ENCODE measurements at places on chromosomes 11 and 22.

GRCh38 chr11:35598254-35599125 is 19.8 kb upstream of the FJX1 start:
- no peak for DNase-seq

- DNase-seq: no peak
Observed at GRCh38 chr11:75705541-75705940, 12.1 kb upstream of the MOGAT2 start.

GRCh38 chr22:45602824-45603595 is 68.6 kb upstream of the ATXN10 start:
- DNase-seq: no peak

DNA sequence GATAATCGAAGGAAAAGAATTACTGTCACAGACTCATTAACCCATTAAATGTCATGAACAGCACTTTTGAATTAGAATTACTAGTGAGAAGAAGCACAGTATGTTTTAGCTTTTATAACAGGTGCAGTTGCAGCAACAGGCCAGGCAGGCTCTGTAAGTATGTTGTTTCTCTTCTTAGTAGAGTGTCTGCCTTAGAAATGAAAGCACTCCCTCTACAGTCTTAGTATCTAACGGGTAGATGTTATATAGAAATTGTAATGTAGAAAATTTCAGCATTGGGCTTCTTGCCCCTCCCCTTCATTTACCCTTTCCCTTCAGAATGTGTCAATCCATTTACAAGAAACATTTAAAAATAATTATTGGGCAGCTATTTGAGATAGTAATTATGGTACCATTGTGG is 87.4 kb downstream of the HIPK3 start:
- DNase-seq: no peak

DNA sequence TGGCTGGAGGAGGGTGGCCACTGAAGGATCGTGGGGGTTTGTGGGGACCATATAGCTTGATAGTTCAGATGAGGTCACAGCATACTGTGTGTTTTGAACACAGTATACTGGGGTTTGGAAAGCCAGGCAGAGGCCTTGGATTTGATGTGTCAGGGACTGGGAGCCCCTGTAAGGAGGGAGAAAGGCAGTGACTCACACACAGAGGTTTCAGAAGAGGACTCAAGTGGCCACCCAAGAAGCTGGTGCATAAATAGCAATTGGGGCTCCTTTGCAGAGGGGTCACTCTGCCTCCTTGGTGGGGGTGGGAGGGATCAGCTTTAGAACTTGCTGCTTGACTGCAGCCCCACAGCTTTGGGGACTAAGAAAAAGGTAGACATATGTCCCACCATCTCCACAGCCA is 39.3 kb downstream of the SLC5A1 start:
- no peak for DNase-seq

GRCh38 chr22:44026066-44026629 is 2.0 kb downstream of the PARVB start:
- DNase-seq: no peak

- no peak for DNase-seq
Observed at GRCh38 chr11:119700536-119701346, 28.3 kb downstream of the NECTIN1 start.

GRCh38 chr11:2523821-2524391 is 79.1 kb downstream of the KCNQ1 start:
- no peak for DNase-seq

- DNase-seq: no peak
Observed at GRCh38 chr11:106286881-106287504, 209.5 kb downstream of the AASDHPPT start.

DNA sequence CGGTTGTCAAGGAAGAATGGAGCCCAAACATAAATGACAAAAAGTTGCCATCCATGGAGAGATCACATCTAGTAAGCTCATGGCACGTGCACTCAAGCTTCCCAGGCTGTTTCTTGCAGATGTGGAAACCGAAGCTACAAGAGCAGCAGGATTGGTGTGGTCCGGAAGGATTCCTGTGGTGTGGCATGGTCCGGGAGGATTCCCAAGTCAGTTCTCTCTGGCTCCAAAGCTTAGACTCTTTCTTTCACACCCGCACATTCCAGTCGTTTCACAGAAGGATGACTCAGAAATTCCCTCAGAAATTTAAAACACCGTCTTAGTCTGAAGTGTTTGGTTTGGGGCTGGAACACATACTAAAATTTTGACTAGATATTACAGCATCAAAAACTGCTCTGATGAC is 78.0 kb upstream of the DRD2 start:
- no peak for DNase-seq

GRCh38 chr11:34266090-34266912 is 91.5 kb downstream of the ABTB2 start:
- DNase-seq: no peak

DNA sequence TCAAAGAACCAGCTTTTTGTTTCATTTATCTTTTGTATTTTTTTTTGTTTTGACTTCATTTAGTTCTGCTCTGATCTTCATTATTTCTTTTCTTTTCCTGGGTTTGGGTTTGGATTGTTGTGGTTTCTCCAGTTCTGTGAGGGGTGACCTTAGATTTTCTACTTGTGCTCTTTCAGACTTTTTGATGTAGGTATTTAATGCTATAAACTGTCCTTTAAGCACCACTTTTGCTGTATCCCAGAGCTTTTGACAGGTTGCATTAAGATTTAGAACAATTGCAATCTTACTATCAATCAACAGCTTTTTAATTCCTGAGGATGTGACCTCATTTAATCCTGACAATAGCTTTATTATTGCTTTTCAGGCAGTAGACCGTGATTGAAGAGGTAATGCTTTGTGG is 94.3 kb downstream of the ZNF280B start:
- no peak for DNase-seq

- DNase-seq: no peak
Observed at GRCh38 chr11:9075556-9075955, 15.8 kb downstream of the SCUBE2 start.

DNA sequence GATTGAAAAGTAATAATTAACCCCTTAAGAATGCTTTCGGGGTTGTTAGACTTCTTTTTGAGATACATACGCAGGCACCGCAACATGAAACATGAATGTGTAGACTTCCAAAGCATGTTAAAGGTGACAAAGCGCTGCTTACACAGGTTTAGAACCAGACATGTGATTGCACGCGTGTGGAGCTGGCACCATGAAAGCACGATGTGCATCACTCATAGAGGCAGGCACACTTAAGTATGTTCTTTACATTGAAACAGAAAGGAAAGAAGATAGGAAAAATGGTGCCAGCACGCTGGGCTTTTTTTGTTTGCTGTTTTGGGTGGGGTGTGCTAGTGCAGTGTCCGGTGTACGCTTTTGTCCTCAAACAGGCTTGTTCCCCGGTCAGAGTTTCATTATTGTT is 83.6 kb upstream of the PPARA start:
- DNase-seq: no peak

DNA sequence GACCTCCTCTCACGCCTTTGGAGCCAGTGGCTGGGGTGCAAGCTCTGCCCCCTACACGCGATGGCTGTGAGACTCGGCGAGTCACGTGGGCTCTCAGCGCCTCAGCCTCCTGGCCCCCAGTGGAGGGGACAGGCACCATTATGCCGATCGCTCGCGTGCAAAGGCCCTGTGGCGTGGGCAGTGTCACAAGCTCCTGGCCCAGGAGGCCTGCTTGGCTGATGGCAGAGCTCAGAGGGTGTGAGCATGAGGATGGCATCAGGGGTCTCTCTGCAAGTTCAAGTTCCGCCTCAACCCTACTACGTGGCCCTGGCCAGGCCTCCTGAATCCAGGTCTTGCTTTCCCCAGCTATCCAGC is 90.8 kb upstream of the KCNQ1OT1 start:
- no peak for DNase-seq

DNA sequence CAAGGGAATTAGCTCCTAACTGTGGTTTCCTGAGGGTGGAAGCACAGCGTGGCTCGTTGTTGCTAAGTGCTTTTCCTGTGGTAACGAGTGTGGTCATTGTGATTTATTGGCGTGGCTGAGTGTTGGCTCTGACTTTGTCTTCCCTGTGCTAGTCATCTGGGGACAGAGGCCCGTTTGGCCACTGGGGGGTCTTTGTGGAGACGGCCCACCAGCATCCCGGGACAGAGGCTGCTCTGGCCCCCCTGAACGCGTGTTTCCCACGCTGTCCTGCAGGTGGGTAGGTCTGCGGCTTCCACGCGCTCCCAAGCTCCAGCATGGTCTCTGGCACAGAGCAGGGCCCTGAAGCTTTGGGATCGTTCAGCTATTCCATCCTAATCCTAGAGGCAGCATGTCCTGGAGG is 1040.0 kb downstream of the TBC1D22A start:
- no peak for DNase-seq

DNA sequence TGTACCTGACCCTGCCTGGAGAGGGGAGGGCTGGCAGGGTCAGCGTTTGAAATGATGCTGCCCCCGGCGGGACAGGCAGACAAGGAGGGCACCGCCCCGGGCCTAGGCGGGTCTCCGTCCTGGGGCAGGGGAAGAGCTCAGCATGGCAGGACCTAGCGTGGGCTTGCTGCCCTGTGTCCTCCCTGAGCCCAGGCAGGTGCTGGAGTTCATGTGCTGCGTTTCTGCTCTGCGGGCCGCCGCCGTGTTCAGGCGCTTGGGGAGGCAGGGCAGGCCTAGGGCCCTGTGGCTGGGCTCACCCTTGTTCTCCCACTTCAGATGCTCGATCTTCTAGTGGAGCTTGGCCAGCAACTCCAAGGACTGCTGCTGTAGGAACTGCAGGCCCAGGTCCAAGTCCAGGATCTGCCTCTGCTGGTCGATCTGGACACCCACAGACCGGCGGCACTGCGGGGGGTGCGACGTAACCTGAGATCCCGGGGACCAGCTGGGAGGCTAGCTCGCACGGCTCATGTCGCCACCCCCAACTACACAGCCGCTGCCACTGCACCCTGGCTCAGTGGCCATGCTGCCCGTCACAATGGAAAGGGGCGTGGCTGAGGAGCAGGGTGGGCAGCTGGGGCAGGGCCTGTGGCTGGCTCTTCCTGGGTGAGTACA is 84.4 kb downstream of the MED15 start:
- DNase-seq: no peak

GRCh38 chr11:96391698-96392307 is 2.0 kb downstream of the JRKL start:
- no peak for DNase-seq
